Activated naive CD4-positive, alpha-beta T cell treated with anti-CD3 and anti-CD28 coated beads, Interleukin-2, amount 50 U/mL, for 72 hours (primary cell): ENCODE measurements at places on chromosomes 7 and 10. TPM values are rescaled to one million over a fixed set of nuclear protein-coding genes. Genes with fewer than 3 reads are reported as not detected.

- no peak for DNase-seq
Observed at GRCh38 chr7:127751062-127751461, 99.1 kb downstream of the SND1 start.

- DNase-seq, result no peak
Observed at GRCh38 chr7:115678086-115678982, 352.2 kb downstream of the TFEC start.

SPDYE6 gene
- total RNA-seq, result not detected

- DNase-seq, result no peak
Observed at GRCh38 chr10:106392778-106393177, 771.7 kb downstream of the SORCS1 start.

DNA sequence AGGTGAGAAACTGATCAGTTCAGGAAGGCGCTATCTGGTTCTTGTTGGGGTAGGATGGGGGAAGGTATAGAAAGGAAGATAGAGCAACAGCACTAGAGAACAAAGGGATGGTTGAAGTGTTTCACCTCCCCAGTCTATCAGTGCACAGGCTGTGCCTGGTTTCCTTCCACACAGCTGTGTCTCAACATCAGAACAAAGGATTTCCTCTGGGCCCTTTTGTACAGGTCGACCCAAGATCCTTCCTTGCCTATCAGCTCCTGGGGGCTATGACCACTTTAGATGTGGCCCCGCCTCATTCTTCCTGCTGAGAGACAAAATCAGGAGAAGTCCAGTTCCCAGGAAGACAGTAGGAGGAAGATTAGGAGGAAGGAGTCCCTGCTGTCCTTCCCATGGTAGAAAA lies 65.6 kb downstream of the NAMPT start:
- DNase-seq, result no peak

GRCh38 chr7:63899691-63900393 lies 98.8 kb upstream of the ZNF722 start:
- DNase-seq, result peak; percentile 82

DNA sequence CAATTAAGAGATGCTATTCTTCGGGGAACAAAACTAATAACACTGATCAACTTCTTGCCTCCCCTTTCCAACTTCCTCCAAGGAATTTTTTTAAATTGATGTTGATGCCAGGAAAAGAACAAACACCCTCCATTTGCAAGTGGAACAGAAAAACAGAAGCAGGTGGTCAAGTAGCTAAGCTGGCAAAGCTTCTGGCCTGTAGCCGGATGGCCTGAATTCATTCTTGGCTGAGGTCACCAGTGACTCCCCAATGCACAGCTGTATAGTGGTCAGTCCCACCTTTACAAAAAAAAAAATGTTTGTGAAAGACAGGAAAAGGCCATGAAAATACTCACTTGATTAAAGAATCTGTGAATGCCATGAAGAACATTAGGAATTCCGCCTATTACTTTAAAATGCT lies 39.1 kb downstream of the DOCK4 start:
- DNase-seq, result no peak
